ENCODE measurements at places on chromosomes 5 and 9.

GRCh38 chr5:12330993-12331588 lies 426.8 kb upstream of the CTNND2 start:
- no peak for DNase-seq

- DNase-seq: no peak
Observed at GRCh38 chr9:108680946-108681345, 174.8 kb downstream of the ACTL7B start.

- no peak for DNase-seq
Observed at GRCh38 chr9:32854271-32854670, 70.9 kb downstream of the TMEM215 start.

DNA sequence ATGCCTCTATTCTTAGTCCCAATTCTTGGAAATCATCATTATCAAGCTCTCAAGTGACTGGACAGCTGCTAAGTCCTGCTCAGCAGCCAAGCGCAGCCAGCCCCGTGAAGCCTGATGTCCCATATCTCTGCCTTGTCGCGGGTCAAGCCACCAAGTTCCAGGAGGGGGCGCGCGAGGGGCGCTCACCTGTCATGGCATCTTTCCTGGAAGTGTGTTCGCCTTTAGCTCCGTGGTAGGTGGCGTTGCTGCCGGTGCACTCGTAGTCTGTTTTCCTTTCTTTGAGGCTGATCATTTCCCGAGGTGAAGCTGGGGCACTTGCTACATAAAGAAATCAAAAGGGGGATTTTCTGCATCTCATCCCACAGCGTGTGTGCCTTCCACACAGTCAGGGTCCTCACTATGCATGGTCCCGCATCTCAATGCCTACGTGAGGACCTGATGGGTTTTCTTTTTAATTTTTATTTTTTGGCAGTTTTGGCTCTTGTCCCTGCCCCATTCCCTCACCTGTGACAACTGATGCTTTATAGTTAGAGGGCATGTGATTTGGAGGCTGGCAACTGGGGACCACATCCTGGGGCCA lies 227.0 kb upstream of the DAP start:
- DNase-seq: peak; percentile 17

DNA sequence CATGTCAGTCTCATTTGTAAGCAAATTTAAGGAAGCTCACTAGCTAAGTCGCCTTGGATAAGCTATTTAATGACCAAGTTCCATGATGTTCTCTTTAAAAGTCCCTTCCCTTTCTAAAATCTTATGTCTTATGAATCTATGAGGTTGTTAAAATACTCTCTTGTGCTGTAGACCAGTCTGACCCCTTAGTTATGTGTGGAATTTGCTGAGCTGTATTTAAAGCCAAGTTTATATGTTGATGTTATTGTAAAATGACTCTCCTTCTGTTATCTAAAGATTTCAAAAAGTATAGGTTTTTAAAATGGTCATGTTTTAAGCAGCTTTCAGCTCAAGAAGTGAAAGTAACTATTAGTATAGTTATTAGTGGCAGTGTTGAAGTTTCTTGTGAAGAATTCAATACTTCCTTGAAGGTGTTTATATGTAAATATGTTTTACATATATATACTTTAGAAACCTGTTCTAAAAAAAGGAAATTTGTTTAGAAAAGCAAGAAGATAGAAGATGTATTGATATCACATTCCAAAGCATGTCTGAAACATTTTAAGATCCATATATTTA lies 92.2 kb downstream of the CDC42SE2 start:
- no peak for DNase-seq

GRCh38 chr5:81254886-81255559 lies 21.9 kb downstream of the CKMT2 start:
- no peak for DNase-seq

DNA sequence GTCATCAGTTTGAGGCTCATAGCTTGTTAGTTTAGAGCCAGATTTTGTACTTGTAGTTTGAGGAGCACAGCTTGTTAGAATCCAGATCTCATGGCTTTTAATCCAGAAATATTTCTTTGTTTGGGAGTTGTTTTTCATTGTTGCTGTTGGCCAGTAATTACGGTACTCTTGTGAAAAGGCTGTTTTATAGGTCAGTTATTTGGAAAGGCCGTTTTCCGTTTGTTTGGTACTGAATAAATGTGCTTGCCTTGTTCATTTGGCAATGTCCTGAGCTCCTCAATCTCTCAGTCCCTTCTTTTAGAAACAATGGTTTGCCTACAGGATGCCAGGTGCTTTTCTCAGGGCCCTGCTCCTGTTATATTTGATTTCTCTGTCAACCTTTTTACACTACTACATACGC lies 4.5 kb upstream of the MOB3B start:
- no peak for DNase-seq

DNA sequence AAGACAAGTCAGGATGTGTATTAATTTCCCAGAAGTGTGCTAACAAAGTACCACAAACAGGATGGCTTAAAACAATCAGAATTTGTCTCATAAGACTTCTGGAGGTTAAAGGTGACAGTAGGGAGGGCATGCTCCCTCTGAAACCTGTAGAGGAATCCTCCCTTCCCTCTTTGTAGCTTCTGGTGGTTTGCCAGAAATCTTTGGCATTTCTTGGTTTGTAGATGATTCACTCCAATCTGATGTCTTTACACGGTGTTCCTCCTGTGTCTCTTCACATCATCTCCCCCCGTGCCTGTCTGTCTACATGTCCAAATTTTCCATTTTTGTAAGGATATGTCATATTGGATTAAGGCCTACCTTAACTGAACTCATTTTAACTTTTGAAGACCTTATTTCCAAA lies 471.5 kb downstream of the ZNF608 start:
- no peak for DNase-seq

GRCh38 chr5:114367029-114367428 lies 5.2 kb downstream of the KCNN2 start:
- DNase-seq: no peak

DNA sequence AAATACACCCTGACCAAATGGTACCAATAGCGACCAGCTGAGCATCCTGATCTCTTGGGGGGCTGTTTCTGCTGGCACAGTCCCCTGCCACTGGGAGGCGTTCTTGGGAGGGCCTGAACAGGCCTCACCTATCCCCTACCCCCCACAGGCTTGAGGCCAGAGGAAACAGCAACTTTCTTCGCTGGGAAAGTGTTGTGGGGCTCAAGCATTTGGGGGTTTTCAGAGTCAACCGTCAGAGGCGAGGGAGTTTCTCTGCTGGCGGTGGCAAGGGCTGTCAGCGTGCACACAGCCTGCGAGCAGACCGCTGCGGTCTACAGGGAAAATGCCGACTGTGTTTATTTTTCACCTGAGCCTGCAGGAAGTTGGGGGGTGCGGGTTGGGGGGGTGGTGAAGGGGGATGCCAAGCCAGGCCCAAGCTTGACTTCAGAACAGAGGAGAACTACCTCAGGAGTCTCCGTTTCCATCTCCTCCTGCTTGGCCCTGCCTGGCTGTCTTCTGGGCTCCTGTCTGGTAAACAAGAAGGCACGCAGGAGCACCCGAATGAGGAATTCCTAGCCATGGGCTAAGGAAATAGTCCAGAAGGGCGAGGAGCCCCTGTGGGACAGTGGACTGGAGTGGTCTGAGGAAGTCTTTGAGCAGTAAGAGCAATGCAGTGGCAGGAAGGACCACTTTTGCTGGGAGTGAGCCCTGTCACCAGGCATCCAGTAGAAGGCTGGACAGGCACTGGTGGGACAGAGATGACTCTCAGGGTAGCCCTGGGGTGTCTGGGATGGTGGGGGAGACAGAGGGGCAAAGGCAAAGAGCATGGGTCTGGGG lies 18.1 kb downstream of the TCF7 start:
- no peak for DNase-seq

GRCh38 chr5:10655972-10656830 lies 92.3 kb downstream of the ANKRD33B start:
- DNase-seq: no peak

- DNase-seq: no peak
Observed at GRCh38 chr5:72709341-72709740, 107.1 kb upstream of the TNPO1 start.

DNA sequence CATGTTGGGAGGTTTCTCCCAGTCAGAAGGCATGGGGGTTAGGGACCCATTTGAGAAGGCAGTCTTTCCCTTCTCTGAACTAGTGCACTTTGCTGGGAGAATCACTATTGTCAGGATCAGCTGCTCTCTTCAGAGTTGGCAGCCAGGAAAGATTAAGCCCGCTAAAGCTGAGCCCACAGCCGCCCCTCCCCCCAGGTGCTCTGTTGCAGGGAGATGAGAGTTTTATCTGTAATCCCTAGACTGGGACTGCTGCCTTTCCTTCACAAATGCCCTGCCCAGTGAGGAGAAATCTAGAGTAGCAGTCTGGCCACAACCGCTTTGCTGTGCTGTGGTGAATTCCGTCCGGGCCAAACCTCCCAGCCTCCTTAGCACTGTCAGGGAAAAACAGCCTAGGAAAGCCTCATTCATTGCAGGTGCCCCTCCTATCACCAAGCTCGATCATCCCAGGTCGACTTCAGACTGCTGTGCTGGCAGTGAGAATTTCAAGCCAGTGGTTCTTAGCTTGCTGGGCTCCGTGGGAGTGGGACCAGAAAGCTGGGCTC lies 69.8 kb downstream of the CNTLN start:
- DNase-seq: no peak

DNA sequence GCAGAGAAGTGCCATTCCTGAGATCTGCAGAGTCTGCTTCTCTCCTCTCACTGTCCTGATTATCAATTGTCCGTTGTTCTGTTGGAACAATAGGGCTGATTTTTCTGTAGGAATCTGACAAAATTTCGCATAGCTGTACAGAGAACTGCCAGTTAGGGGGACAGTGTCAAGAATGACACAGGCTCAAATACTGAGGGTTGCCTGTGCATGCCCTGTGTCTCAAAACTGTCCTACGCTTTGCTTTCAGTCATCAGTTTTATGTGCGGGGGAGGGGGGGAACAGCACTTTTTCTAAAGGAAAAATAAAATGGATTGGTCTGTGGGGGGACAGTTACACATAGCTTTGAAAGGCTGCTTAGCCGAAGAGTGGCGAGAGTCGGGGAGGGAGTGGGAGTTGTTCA lies 248.6 kb downstream of the PDZD2 start:
- DNase-seq: no peak

GRCh38 chr9:15361737-15362136 lies 54.7 kb upstream of the TTC39B start:
- DNase-seq: no peak

GRCh38 chr5:38434966-38435705 lies 121.3 kb downstream of the LIFR start:
- DNase-seq: no peak

DNA sequence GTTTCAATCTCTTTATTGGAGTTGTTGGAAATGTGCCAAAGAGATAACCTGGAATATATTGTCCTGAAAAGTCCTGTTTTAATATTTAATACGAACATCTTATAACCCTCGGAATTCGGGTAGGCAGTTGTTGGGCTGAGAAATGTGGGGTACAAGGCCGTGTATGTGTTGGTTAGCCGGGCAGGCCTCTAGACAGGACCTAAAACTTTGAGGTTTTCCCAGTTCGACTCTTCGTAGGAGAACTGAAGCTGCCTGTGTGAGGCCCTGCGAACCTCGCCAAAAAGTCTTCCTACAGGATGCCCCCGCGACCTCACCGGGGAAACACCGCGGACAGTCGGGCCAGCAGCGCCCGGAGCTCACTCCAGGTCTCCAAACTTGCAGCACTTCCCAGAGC lies 583 bp upstream of the TJP2 start:
- no peak for DNase-seq

GRCh38 chr5:125786021-125786420 lies 637.2 kb upstream of the GRAMD2B start:
- no peak for DNase-seq

DNA sequence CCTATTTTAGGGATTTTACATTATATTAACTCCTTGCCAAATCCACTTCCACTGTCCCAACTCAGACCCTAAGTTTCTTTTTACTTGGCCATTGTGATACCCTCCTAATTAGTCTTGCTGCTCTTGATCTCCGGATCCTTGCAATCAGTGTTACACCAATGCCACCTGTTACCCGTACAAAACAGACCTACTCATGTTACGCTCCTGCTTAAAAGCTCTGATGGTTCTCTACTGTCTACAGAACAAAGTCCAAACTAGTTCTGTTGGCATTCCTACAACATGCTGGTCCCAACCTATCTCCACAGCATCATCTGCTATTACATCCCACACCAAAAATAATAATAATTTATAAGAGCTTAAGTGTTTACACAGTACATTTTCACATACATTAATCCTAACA lies 9.8 kb downstream of the ECPAS start:
- DNase-seq: no peak

DNA sequence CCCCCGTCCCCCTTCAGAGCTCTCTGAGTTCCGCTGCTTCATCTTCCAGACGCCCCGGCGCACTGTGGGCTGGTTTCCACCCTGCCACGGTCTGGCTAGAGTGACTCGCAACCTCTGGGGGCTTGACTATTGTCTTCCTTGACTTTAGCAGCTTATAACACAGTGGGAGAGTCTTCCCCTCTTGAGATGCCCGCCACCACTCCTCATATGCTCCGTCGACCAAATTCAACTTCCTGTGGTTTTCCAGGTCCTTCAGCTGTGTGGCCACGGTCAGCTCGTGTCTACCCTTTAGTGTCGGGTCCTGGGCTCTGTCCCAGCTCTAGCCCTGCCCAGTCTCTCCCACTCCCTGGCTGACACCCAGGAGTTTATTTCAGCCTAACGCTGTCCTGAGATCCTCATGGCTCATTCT lies 28.2 kb upstream of the NCS1 start:
- DNase-seq: no peak
